Endothelial cell of coronary artery (primary cell): ENCODE measurements at places on chromosomes 2 and 18. TPM values are rescaled to one million over a fixed set of nuclear protein-coding genes. Genes with fewer than 3 reads are reported as not detected.

The STON1 gene
- 3.6 and 11.3 TPM in 2 replicates for total RNA-seq

The RALBP1 gene
- 69.5 and 78.9 TPM in 2 replicates for total RNA-seq

The IMPA2 gene
- 7.1 and 8.2 TPM in 2 replicates for total RNA-seq

The CRYGD gene
- not detected in 2 replicates for total RNA-seq

The IL37 gene
- not detected in 2 replicates for total RNA-seq

The POMC gene
- total RNA-seq = 0.09 and 0.66 TPM in 2 replicates

The MEP1B gene
- 0.19 TPM in 1 of 2 replicates, not detected in the other for total RNA-seq

The MROH2A gene
- not detected in 2 replicates for total RNA-seq

The OTOF gene
- 0.09 TPM in 2 replicates for total RNA-seq
